ENCODE measurements at places on chromosomes 7 and 10.

GRCh38 chr10:123800821-123801220 is 90.8 kb downstream of the CPXM2 start:
- DNase-seq, result no peak

DNA sequence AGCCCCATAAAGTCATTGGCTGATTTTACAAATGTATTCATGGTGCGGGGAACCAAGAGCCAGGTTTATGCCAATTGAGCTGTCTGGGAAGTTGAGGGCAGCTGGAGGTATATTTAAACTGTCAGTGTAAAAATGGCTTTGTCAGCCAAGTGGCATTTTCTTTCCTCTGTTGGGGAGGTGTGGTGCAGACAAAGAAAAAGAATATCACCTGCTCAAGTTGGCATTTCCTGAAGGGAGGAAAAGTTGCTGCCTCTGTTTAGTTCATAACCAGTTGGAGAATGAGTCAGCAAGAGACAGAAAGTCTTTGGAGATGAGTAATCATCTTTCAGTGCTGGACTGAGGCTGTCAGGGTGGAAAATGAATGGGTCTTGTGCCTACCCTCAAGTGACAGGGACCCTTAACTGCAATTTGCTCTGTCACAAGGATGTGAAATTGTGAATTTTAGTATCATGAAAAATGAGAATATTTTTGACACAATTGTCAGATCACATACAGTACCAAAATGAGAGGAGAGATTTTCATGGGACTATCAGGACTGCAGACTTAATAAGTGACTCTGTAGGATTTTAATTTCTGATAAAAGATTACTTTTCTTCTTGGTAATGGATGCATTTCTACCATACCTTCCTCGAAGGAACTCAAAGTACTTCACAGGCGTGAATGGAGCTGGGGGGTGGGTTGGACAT is 137.3 kb downstream of the ANLN start:
- DNase-seq, result no peak

DNA sequence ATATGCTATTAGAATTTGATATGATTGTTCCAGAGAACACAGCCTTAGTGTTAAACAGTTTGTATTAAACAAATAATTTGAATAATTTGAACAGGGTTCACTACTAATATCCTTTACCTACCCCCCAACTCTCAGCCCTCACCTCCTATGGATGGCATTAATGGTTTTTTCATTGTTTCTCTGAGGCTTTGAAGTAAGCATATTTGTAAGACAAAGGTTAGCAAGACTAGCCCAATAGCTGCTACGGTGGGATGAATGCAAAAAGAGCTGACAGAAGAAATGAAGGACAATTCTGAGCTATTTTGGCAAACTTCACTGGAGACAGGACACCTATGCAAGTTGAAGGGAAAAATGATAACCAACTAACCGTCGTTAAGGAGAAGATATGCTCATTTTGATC is 61.6 kb downstream of the ARL4A start:
- no peak for DNase-seq

DNA sequence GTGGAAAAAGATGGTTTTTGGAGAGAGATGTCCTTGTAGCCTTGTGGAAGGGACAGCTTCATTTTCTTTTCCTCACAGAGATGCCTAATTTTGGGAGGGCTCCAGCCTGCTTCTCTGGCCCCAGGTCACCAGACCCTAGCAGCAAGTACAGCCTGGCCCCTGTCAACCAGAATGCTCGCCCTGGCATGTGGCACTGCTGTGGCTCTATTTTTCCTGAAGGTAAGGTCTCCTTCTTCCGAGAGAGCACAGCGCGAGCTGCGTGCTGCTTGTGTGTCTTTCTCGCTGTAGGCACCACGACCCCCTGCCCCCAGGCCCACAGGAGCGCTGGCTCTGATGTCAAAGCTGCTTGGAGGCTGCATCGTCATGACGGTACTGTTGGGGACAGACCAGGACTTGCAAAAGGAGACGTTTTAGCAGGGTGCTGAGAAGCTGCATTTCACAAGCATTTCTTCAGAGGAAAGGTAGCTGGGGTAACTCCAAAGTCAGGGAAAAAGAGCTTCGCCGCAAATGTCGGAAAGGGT is 58.7 kb downstream of the CLEC2L start:
- DNase-seq, result no peak

- no peak for DNase-seq
Measured at GRCh38 chr10:108852211-108852610, 1071.1 kb downstream of the XPNPEP1 start.

- DNase-seq, result no peak
Measured at GRCh38 chr7:46707973-46708372, 786.9 kb upstream of the IGFBP3 start.

- DNase-seq, result no peak
Measured at GRCh38 chr10:28938745-28939144, 261.4 kb downstream of the BAMBI start.

- DNase-seq, result no peak
Measured at GRCh38 chr7:50182759-50183158, 89.7 kb upstream of the ZPBP start.

DNA sequence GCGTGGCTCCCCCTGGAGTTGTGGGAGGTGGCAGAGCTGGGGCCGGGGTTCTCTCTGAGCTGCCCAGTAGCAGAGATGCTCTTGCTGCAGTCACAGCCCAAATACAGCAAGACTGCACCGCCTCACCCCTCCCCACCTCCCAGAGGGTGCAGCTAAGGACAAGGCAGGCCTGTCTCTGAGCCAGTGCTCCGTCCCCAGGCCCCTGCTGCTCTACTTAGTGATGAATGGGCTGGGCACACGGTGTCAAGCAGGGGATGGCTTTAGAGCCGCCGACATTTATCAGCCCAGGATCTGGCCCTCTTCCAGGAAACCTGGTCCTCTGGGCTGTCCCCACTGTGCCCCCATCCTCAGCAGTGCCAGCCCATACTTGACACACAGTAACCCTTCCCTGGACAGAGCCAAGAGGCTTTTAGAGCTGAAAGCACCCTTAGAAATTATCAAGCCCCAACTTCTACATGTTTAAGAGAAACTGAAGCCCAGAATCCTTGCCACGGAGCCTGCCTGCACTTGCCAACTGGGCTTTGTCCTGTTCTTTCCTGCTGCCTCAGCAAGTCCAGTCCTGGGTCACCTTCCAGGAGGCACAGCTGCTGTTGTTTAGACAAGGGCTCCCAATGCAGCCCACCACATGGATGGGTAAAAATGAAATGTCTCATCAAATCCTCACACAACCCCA is 137.1 kb upstream of the UNC5B start:
- no peak for DNase-seq

- no peak for DNase-seq
Measured at GRCh38 chr7:137342828-137343261, 688 bp downstream of the PTN start.

GRCh38 chr10:17675638-17676037 is 31.7 kb downstream of the STAM start:
- no peak for DNase-seq

DNA sequence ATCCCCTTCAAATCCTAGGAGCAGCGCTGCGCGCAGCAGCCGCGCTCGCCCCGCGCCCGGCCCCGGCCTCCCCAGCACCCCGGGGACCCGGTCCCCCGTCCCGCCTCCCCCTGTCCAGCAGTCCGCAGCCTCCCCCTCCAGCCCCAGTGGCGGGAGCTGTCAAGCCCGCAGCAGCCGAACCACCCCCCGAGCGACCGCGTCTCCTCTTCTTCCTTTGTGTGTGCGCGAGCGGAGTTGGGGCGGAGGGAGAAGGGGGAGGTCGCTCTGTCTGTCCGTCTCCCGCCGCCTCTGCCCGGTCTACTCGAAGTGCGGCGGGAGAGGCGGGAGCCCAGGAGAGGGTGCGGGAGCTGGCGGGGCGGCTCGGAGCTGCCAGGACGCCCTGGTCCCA is 375 bp upstream of the CHN2 start:
- DNase-seq, result no peak

DNA sequence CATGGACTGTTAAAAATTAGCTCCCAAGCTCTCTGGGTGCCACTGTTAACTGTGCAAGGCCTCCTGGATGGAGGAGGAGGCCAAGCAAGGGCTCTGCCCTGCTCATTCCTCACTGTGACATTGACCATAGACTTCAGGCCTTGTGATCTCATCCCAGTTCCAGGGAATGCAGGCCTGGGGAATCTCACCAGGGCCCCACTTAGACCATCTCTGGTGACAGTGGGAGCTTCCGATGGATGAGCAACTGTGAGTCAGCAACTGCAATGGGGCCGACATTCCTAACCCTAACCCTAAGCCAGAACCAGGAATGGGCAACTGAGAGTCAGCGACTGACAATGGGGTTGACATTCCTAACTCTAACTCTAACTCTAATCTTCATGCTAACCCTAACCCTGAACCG is 50.4 kb upstream of the MSMB start:
- no peak for DNase-seq

DNA sequence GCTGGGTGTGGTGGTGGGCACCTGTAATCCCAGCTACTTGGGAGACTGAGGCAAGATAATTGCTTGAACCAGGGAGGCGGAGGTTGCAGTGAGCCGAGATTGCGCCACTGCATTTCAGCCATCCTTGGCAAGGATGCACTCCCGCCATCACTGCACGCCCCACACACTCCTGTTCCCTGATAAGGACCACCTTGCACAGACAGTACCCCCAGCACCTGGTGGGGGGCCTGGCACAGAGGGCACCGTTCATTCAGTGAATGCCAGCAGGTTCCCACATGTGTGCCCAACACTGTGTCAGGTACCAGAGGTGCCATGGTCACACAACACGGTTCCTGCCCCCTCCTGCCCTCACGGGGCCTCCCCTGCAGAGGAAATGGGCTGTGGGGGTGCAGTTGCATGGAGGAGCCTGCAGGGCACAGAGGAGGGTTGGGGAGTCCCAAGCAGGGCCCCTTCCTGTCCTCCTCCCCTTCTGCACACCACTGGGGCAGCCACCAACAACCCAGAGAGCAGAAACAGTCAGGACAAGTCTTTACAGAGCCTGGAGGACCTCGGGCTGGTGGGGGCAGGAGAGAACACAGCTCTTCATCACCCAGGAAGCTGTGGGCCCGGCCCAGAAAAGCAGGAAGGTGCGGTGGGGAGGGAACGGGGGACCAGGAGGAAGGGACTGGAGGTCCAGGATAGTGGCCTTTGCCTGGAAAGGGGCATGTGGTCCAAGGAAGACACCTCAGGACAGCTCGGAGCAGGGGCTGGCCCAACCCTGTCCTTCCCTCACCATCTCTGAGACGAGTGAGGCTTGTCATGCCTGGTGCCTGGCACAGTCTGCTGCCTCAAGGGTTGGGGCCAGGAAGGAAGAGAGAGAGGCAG is 7.1 kb downstream of the CRYGN start:
- no peak for DNase-seq

DNA sequence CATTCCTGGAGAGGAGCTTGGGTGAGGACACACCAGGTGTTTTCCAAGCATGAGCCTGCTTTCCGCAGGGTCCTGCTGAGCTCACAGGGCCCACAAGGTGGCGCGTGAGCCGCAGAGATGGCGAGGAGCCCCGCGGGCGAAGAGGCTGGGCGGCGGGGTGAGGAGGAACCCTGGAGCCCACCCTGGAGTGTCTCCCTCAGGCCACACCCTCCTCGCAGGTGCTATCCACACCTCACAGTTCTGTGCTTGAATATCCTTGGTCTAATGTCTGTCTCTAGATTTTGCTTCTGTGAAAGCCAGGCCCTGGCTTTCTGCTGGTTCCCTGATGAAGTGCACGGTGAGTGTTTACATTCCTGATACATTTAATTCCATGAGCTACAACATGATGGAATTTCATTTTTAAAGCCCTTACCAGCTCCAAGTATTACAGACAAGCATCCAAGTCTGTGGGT is 433.6 kb downstream of the ACTR3B start:
- no peak for DNase-seq

DNA sequence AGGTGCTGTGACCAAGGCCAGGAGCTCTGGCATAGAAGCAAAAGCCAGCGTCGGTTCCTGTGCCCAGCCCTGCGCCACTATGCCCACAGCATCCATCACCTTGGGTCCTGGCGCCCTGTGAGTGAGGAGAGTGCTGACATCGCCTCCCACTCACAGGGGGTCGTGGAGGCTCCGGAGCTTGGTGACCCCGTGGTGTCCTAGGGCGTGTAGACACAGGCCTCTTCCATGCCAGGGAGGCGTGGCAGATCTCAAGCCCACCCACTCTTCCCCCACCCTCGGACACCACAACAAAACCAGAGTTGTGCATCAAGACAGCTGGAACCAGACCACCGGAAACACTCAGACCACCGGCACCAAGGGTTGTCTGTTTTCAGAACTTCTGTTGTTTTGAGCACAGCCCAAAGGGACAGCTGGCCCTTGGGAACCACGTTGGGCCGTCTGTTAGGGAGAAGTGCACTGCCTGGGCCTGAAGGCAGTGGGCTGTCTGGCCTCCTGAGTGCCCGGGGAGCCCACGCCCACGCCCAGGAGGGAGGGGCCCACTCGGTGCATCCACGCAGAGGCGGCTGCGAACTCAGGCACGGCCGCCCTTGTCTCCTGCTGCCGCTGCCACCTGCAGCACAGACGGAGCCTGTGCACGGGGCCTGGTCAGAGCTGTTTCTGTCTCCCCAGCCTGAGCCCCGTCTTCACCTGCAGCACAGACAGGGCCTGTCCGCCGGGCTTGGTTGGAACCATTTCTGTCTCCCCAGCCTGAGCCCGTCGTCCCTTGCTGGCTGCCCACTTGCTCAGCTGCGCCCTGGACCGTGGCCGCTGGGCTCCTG is 106.3 kb downstream of the INPP5A start:
- DNase-seq, result no peak

DNA sequence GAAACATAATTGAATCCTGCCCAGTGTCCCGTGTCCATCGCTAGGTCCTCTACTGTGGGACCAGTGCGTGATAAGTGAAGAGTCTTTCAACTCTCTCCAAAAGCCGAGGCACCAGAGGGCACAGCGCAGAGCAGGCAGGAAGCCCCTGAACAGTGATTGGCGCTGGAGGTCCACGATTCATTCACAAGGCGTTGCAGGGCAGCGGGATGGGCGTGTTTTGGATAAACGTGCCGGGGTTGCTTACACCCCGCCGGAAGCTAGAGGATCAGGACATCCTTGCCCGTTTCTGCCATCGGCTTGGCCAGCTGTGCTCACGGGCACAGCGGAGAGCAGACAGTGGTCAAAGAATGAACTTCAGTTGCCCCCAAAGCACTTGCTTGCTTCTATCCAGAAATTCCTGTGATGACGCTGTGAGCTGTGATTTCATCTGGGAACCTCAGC is 86.0 kb upstream of the PFKP start:
- no peak for DNase-seq

GRCh38 chr7:14381306-14381705 is 391.8 kb upstream of the ETV1 start:
- DNase-seq, result no peak

GRCh38 chr7:138907201-138907847 is 73.9 kb downstream of the KIAA1549 start:
- DNase-seq, result no peak

GRCh38 chr7:113480537-113480936 is 362.2 kb upstream of the SMIM30 start:
- no peak for DNase-seq

DNA sequence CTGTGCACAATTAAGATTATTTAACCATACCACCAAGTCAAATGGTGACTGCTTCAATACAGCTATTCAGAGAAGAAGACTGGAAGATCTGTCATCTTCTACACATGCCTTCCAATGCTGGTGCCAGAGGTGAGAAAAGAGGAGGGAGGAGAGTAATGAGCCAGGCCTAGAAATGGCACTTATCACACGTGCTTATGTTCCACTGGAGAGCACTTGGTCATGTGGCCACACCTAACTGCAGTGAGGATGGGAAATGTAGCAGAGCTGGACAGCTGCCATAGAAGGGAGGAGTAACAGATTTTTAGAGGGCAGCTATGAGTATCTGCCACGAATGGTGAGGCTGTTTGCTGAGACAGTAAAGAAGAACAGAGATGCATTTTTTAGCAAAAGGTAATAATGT is 77.1 kb downstream of the MPLKIP start:
- no peak for DNase-seq

GRCh38 chr7:90188281-90188680 is 23.3 kb upstream of the STEAP2 start:
- no peak for DNase-seq
